ENCODE measurements at places on chromosomes 7 and 10.

DNA sequence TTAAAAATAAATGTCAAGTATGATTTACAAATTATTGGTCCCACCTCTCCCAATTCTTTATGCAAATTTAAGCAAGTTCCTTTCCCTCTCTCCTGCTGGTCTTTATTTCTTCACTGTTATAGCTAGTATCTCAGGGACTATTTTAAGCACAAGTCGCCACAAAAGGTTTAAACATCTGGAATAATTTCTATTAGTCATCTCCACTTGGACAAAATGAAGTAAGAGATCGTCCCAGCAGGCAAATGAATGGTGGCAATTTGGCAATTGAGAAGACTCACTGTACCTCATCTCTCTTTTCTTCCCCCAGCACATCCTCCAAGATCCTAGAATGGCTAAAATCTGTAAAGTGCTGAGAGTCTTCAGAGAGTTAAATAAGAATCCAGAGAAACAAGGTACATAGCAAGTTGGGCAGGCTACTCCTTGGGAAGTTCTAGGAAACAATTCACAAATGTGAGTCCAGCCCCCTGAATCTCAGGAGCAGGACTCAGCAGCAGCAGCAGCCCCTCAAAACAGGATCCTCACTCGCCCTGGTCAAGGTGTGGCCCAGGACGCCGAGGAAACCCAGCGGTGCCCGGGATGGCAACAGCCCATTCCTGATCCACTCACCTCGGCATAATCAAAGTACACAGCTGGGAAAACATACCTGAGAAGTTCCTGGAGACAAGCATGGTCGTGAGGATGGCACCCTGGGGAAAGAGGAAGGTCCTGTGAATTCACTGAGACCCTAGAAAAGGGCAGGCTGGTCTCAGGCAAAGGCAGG, 30.3 kb upstream of the NDST2 start:
- no peak for DNase-seq

DNA sequence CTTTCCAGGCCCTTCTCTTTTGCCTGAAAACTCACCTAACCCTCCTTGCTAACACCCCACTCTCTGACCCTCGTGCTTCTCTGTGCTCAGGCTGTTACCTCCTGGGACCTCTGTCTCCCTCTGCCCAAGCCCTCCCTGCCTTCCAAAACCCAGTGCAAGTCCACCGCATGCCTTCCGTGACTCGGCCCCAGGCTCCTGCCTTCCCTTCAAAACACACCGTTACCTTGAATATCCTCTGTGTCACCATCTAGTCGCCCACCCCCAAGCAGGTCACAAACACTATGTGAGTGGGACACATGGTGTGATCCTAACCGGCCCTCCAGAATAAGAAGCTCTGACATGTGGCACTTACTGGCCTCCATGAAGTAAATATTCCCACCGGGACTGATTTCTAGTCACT, 176.7 kb downstream of the GRID1 start:
- no peak for DNase-seq

- no peak for DNase-seq
These were observed 733.2 kb downstream of the INHBA start for GRCh38 chr7:40969641-40970040.

- no peak for DNase-seq
These were observed 259.7 kb upstream of the FERD3L start for GRCh38 chr7:19404912-19405329.

DNA sequence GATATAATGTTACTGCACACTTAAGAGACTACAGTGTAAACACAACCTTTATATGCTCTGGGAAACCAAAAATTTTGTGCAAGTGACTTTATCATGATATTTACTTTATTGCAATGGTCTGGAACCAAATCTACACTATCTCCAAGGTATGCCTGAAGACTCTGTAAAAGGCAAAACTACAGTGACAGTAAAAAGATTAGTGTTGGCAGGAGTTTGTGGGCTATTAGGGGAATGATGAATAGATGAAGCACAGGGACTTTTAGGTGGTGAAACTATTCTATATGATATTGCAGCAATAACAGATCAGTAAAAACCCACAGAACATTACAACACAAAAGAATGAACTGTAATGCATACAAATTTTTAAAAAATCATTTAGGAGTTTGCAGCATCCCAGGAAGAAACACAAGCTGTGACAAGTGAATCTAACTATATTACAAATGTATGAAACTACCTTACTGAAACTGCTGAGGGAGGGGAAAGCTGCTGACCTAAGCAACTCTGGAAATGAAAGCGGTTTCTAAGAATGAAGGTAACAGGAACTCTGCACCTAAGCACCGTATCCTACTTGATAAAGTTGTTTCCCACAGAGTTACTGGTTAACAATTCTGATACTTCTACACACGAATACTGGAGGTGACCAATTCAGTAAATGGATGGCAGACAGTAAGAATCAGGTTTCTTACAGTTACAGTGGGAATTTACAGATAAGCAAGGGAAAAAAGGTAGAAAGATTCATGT, 82.6 kb downstream of the ATE1 start:
- no peak for DNase-seq

DNA sequence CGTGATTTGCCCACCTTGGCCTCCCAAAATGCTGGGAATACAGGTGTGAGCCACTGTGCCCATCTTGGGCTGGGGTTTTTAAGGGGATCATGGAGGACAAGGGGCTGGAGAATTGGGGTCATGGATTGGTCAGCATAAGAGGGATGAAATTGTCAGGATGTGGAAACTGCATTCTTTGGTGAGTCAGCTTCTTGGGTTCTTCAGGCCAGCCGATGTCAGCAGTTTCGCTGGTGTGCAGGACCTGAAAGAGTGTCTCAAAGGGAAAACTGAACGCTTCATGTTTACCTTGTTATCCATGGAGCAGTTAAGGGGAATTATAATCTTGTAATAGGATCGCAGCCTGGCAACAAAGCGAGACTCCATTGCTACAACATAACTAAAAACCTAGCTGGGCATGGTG, 13.0 kb downstream of the GALNT17 start:
- DNase-seq: no peak

- DNase-seq: no peak
These were observed 86.1 kb downstream of the LHPP start for GRCh38 chr10:124547647-124548168.

- no peak for DNase-seq
These were observed 79.8 kb upstream of the MPP7 start for GRCh38 chr10:28382525-28383269.

DNA sequence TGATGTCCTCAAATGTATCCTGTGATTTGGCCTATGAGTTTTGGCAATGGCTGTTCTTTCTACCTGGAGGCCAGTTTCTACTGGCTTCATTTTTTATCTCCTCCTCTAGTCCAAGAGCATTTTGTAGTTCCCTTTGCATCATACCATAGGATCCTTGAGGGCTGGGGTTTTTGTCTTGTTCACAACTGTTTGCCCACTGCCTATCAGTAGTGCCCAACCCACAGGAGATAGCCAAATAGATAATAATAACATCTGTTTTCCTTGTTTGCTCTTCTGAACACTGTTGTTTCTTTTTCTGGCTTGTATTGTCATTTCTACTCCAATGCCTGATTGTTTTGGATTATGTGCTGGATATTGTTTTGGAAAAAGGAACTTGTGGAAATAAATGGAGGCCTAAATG, 3.4 kb downstream of the CDK1 start:
- no peak for DNase-seq

GRCh38 chr7:134307320-134307719, 9.4 kb downstream of the SLC35B4 start:
- DNase-seq: no peak

DNA sequence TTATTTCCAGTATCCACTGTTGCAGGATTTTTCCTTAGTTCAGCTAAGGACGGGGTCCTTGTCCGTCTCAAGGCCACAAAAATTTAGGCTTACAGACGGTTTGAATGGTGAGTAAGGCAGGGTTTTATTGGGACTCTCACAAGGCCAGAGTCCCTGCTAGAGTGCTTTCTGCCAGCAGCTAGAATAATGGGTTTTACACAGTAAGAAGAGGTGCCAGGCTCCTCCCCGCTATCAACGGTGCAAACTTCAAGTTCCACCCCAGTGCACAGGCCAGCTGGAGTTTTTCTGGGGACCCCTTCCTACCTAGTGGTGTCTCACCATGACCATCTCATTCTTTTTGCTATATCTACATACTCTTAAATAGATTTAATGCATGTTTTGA, 198.5 kb upstream of the KCTD7 start:
- DNase-seq: no peak

- no peak for DNase-seq
These were observed 38.6 kb downstream of the CDC14C start for GRCh38 chr7:48962821-48963505.

DNA sequence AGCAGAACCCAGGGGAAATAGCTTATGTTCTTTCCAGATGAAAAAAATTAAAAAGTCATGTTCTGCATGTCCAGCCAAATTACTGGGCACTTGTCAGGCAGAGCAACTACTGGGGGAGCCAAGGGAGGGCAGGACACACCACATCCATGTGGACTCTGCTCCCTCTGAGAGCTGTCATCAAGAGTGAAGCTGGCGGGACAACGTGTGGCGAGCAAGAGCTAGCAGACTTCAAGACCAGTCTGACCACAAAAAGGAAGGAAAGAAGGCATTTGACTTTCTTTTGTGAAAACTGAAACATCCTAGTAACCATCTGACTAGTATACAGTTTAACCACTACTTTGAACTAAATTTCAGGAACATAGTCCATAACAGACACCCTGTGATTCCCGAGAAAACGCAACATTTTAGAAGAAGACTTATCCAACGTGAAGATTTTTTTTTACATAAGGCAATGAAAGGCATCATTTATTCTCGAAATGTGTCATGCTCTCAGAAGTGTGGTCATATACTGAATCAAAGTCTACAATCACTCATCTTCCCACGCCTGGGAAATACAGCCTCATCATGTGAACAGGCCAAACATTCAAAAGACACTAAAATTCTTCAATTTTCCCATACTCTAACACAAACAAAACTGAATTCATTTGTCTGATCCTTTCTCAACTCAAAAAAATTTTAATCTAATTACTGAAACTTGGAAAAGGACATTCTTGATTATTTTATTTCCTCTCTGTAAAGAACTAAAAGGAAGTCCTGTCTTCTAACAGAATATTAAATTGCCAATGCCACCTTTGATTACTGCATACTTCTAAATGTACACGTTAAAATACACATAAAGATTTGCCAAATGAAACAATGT, 15.5 kb downstream of the CYTH3 start:
- no peak for DNase-seq

Data from stimulated activated CD4-positive, alpha-beta T cell treated with anti-CD3 and anti-CD28 coated beads, Interleukin-1b, Interleukin-23, amount 100 ng/mL, for 1 hour (primary cell).